ENCODE measurements at places on chromosomes 1 and 21.

DNA sequence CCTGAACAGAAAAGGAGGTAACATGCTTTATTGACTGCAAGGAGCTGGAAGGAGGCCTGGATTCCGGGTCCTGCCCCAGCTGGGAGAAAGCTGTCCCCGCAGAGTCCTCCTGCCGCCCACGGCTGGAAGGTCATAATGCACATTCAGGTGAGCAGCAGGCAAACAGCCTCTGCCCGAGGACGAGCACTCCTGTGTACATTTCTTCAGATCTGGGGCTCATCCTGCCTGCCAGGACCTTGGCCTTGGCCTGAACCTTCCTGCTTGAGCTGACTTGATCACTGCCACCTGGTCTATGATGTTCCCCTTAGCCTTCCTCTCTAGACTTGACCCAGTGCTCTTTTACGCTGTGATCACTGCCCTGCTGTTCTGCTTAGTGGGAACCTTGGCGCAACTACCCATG is 17.9 kb upstream of the ZNF436 start:
- no peak for DNase-seq

DNA sequence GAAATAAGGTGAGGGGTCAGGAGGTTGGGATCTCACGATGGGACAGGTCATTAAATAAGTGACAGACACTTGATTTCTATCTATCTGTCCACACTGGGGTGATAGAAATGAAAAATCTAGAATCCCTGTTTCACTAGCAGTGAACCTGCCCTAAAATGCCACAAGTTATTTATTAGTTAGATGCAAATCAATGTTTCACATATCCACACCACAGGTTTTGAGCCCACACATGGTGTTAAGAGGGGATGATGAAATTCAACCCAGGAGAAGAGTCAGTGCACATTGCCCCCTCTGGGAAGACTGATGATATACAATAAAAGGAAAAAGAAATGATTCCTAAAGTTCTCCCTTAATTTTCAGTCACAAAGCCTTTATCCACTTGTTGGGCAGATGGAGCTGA is 10.1 kb upstream of the NTPCR start:
- no peak for DNase-seq

GRCh38 chr1:33459691-33460090 is 12.8 kb upstream of the ZSCAN20 start:
- DNase-seq = no peak

GRCh38 chr1:228827019-228827418 is 91.7 kb downstream of the RHOU start:
- DNase-seq = no peak

- peak; percentile 82 for DNase-seq
Observed at GRCh38 chr1:27102707-27103468, 52.0 kb downstream of the SLC9A1 start.

DNA sequence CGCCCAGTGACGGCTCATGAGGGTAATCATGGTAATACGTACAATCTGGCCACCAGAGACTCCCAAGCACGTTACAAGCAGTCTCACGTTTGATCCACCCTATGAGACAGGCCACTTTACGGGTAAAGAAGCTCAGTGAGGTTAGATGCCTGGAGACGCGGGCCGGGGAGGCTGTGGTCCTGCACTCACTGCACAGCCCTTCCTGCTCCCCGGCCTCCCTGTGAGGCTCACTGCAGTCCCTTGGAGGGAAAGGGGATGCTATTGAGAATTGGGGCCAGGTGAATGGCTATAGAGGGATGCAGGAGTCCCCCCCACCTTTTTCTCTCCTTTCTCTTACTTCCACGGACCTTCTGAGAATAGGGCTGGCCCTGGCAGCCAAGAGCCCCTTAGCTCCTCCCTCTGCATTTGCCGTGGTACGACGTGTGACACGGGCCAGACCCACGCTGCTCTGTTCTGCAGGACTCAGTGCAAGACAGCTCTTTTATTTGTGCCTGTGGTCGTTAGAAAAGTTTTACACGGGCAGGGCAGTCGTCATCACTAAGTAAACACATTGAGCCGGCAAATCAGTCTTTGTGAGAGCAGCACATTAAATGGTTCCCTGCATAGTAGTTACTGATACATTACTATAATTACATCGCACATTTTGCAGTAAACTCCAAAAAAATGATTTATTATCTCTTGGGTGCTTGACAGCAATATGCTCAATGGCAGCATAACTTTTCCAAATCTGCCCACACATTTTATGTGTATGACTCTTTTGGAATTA is 18.8 kb downstream of the KIF26B start:
- DNase-seq = peak; percentile 28

DNA sequence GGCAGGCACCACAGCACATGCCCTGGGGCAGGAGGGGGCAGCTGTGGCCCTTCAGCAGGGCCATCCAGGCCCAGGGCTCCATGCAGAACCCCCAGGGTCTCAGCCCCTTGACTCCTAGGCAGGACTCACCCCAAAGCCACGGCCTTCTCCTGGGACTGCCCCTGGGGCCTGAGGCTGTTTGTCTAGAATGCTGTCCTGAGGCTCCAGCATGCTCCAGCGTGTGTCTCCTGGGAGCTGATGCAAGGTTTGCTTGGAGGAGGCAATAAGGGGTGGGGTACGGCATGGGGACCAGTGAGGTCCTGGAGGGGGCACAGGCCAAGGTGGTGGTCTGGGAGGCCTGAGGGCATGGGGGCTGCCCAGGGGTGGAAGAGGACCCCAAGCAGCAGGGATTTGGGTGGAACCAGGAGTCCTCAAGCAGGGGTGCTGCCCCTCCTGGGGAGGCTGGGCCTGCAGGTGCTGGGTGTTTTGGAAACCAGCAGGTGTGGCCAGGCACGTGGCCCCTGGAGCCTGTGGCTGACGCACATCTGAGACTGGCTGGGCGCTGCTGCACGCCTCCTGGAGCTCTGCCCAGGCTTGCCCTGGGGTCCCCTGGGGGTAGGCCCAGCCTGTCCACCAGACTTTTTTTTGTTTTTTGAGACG is 7.8 kb upstream of the CALML6 start:
- peak; percentile 28 for DNase-seq

- DNase-seq = peak; percentile 55
Observed at GRCh38 chr1:171742577-171742922, 685 bp upstream of the VAMP4 start.

DNA sequence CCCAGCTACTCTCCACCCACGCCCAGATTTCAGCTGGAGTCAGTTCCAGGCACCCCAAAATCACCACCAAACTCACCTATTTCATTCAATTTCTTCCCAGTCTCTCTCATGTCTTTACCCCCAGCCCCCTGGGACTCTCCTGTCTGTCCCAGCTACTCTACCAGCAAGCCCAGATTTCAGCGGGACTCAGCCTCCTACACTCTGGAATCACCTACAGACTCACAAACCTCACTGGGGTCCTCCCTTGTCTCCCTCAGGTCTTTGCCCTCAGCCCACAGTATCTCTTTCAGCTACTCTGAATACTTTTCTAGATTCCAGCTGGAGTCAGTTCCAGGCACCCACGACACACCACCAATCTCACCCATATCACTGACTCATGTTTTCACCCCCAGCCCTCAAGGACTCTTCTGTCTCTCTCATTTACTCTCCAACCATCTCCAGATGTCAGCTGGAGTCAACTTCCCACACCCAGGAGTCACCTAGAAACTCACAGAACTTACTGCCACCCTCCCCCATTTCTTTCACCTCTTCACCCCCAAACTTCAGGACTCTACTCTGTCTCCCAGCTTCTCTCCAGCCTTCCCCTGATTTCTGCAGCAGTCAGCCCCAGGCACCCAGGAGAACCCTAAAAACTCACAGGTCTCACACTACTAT is 1529.3 kb upstream of the TPTE start:
- no peak for DNase-seq

DNA sequence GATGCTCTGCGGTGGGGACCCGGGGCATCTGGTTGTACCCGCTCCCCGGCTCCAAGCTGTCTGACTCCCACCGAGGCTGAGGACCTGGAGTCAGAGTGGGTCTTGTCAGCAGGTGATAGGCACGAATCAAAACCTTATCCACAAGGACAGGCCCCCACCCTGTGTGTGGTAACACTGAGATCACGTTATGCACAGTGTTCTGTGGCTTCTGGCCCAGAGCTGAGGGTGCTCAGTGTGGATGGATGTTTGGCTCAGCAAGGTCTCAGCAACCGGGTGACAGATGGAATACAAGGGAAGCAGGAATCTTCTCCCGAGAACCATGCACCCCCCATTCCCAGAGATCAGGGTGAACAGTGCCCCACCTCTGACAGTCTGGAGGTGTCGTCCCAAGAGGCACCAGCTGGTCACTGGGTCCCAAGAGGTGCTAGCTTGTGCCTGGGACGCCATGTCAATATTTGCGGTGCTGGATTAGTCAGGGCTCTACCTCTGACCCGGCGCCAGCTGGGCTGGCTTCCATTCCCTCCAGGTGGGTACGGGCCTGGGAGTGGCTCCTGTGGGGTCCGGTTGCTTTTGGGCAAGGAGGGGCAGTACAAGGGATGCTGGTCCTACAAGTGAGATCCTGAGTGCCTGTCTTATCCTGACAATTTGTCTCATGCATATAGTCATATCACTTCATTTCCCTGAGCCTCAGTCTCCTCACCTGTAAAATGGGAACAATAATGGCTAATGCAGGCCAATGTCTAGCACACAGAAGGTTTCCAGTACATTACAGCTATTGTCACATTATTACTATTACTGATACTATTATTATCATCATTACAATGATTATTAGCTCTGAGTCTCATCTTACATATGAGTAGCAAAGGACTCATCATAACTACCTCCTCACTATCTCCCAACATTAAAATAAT is 957 bp downstream of the CAPN9 start:
- no peak for DNase-seq

- no peak for DNase-seq
Observed at GRCh38 chr1:27560268-27561123, 43.4 kb downstream of the AHDC1 start.

DNA sequence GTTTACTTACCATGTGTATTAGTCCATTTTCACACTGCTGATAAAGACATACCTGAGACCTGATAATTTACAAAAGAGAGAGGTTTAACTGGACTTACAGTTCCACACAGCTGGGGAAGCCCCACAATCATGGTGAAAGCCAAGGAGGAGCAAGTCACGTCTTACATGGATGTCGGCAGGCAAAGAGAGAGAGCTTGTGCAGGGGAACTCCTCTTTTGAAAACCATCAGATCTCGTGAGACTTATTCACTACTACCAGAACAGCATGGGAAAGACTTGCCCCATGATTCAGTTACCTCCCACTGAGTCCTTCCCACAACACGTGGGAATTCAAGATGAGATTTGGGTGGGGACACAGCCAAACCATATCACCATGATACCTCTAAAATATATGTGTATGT is 39.3 kb upstream of the ERRFI1 start:
- DNase-seq = no peak

DNA sequence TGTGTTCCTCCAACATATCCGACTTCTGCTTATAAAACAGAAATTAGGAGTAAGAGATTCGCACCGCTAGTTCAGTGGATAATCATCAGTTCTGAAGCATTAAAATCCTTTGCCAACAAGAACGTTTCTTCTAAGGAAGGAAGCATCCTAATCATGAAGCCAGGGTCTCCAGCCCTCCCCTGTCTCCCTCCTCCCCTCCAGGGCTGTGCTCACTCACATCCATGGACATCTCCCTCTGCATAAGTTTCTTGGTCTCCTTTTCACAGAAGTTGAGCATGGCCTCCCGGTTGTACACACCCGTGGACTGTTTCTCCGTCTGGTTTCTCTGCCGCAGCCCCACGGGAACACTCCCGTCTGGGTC is 505 bp downstream of the LMOD1 start:
- DNase-seq = no peak

- peak; percentile 69 for DNase-seq
Observed at GRCh38 chr1:2213576-2214505, 14.3 kb upstream of the SKI start.

- no peak for DNase-seq
Observed at GRCh38 chr1:145784409-145784808, 39.5 kb downstream of the RNF115 start.

GRCh38 chr1:36199934-36200741 is 24.1 kb upstream of the THRAP3 start:
- DNase-seq = no peak

- DNase-seq = peak; percentile 77
Observed at GRCh38 chr21:42513151-42513984, at the start of gene SLC37A1. TSS of gene SLC37A1 (plus strand) at chr21:42513852. CDS start at chr21:42518455, 4,603 bp downstream.

- DNase-seq = no peak
Observed at GRCh38 chr1:175976865-175977642, 230.0 kb downstream of the COP1 start.

- DNase-seq = peak; percentile 53
Observed at GRCh38 chr1:22257290-22258275, 114.7 kb upstream of the WNT4 start.

DNA sequence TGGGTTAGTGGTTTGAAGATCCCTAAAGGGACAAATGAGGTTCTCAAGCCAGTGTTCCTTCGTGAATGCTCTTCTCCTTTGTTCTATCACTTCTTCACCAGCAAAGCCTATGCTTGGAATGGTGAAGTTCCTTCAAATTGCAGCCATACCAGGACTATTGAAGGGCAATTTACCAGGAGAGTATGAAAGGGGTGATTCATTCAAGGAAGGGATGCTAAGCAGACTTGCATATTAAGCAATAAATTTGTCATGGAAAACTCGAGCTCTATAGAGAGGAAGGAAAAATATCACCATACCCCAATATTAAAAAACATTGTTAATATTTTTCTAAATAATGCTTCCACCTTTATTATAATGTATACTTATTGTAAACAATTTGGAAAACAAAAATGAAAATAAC is 9.3 kb upstream of the TSNAX start:
- DNase-seq = no peak

DNA sequence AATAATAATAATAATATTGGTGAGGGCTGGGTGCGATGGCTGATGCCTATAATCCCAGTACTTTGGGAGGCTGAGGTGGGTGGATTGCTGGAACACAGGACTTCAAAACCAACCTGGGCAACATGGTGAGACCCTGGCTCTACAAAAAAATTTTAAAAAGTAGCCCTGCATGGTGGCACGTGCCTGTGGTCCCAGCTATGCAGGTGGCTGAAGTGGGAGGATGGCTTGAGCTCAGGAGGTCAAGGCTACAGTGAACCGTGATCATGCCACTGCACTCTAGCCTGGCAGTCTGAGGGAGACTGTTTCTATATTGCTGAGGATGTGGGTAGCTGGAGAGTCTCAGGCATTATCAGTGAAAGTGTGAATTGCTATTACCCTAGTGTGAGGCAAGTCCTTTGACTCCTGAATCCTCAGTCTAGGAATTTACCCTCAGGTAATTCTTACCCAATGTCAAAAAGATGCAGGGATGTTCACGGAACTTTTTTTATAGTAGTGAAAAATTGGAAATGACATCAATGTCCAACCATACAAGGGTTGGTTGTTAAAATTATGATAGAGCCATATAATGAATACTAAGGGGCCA is 61.8 kb upstream of the RPL11 start:
- no peak for DNase-seq

DNA sequence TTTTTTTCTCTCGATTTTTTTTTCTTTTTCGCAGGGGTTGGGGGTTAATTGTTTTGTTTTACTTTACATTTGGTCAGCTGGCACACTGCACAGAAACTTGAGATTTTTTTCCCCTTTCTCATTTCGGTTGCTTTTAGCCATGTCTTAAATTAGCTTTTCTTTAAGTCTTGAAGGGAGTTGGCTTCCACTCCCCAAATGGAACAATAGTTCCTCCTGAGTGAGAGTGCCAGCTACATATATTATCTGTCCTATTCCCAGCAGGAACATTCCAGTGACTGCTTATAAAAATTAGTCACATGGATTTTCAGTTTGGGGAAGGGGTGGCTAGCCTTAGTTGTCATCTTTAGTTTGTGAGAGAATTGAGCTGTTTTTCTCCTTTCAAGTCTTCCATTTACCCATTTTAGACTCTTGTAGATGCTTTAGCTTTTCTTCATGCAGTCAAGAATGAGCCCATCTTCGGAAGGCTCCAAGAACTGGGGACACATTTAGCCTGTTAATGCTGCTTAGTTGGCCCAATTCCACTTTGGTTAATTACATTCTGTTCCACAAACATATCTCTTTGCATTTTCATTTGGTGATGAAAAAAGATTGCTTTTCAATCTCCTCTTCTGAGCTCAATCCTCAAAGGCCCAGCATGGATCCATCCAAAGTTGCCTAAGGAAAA is 510.1 kb upstream of the CXADR start:
- no peak for DNase-seq

All from hepatocyte (in vitro differentiated cells).